ENCODE measurements at places on chromosomes 2 and 18.

DNA sequence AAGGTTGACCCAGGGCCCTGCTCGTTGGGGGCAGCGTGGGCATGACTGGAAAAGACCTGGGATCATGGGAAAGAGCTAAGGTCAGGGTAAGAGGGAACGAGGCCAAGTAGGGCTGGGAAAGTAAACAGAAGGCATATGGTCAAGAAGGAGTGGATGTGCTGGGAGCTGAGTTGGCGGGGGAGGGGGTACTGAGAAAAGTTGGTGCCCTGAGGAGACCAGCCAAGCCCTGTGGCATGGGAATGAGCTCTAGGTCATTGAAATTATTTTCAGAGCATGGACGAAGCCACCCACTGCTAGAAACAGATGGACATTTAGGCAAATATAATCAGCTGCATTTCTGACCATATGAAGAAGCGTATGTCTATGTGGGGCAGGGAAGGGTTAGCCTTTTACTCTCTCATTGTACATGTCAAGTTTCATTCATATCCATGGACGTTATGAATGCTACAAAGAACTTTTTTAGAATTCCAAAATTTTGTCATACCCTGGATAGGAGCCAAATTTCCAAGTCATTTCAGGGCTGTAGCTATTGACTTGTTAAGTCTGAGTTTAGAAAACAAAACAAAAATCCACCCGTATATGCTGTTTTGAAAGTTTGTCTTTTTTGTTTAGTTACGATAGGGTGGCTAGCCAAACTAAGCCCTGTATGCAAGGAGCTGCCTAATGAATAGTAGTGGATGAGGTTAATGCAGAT is 19.1 kb downstream of the MAPRE2 start:
- DNase-seq, result no peak

GRCh38 chr18:79530821-79531220 is 135.1 kb downstream of the NFATC1 start:
- DNase-seq, result peak; percentile 28

- DNase-seq, result no peak
Observed at GRCh38 chr2:1450915-1451314, 37.7 kb downstream of the TPO start.

- DNase-seq, result no peak
Observed at GRCh38 chr18:51821610-51822009, 518.4 kb upstream of the DCC start.

- no peak for DNase-seq
Observed at GRCh38 chr2:121649149-121649595, at the start of gene CLASP1. Gene CLASP1 (minus strand): TSS chr2:121649462. CDS start chr2:121605895, 43,567 bp downstream.

- DNase-seq, result no peak
Observed at GRCh38 chr18:5444847-5445246, 99.0 kb downstream of the EPB41L3 start.

GRCh38 chr2:180057706-180058412 is 50.8 kb upstream of the CWC22 start:
- DNase-seq, result no peak

- DNase-seq, result no peak
Observed at GRCh38 chr2:18180031-18180610, 301.7 kb downstream of the KCNS3 start.

GRCh38 chr2:235909358-235909757 is 258.8 kb downstream of the GBX2 start:
- no peak for DNase-seq

DNA sequence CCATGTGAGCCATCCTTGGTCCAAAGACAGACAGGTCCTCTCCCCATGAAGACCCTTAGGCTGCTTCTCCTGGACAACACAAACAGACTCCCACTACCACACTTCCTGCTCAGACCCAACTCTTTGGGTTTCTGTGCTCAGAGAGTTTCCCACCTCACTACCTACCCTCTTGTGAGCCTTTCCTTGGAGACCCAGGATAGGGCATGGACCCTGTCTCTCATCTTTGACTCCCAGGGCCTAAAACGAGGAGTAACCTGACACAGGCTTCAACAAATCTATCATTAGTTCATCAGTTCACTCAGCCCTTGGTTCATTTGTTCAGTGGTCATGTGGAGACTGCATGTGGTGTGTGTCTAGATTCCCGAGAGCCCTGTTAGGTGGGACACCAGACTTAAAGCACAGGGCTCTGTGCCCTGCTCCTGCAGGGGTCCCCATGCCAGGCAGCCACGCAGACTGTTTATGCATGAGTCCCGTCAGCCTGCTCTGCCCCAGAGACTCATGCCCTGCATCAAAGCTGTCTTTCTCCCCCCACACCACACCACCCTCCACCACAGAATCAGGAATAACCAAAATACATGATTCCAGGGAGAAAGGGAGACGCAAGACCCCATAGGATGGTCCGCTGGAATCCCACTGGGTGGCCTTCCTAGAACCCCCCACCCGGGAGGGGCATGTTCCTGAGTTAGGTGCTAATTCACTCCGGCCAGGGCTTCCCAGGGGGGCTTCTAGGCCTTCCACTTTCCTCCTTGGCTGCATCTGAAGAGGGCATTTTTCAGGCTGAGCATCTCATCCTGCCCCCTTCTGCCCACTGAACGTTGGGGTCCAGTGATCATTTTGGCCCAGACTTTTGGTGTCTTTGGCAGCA is 100.2 kb upstream of the TEX51 start:
- DNase-seq, result no peak

- no peak for DNase-seq
Observed at GRCh38 chr2:80001701-80002101, 302.9 kb downstream of the LRRTM1 start.

DNA sequence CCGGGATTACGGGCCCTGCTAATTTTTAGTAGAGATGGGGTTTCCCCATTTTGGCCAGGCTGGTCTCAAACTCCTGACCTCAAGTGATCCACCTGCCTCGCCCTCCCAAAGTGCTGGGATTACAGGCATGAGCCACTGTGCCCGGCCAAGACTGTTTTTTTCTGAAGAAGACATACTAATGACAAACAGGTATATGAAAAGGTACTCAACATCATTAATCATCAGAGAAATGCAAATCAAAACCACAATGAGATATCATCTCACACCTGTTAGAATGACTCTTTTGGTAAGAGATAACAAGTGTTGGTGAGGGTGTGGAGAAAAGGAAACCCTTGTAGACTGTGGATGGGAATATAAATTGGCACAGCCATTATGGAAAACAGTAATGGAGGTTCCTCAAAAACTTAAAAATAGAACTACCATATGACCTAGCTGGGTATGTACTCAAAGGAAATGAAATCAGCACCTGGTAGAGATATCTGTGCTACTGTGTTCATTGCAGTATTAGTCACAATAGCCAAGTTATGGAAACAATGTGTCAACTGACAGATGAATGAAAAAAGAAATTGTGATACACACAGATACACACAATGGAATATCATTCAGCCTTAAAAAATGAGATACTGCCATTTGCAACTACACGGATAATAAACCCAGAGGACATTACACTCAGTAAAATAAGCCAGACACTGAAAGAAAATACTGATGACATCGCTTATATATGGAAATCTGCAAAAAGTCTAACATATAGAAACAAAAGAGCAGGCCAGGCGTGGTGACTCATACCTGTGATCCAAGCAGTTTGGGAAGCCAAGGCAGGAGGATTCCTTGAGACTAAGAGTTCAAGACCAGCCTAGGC is 20.8 kb downstream of the SOS1 start:
- no peak for DNase-seq

GRCh38 chr18:42437001-42437400 is 482.0 kb downstream of the PIK3C3 start:
- no peak for DNase-seq

DNA sequence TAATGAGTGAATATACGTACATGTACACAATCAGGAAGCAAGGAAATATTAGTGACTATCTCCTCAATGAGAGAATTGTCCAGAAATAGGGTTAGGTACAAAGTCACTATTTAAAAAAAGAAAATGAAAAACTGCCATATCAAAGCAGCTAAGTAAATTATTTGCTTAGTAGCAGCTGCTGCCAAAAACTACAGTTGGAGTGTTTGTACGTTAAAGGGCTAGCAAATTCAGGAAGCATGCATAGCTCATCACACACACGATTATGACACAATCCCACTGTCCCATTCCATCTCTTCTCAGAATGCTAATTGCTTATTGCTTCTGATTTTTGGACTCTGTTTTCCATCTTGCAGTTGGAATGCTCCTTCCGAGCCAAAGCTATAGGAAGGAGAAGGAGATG is 2012.5 kb upstream of the LRRTM1 start:
- no peak for DNase-seq

- no peak for DNase-seq
Observed at GRCh38 chr18:42078711-42079110, 123.7 kb downstream of the PIK3C3 start.

DNA sequence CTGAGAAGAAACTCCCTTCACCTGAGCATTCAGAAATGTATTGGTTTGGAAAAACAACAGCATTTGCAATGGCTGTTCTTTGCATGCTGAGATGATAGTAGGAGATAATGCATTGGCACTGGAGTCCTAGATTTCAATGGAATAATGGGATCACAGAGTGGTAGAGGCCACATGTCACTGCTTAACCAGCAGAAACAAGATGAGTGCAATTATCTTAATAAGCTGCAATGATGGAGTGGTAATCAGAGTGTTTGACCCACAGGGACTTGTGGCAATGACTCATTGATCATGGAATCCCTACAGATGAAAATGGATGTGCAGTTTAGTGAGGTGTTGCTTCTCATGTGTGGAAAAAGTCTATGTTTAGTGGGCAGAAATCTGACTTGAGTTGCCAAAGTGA is 218.8 kb upstream of the ZEB2 start:
- DNase-seq, result no peak

DNA sequence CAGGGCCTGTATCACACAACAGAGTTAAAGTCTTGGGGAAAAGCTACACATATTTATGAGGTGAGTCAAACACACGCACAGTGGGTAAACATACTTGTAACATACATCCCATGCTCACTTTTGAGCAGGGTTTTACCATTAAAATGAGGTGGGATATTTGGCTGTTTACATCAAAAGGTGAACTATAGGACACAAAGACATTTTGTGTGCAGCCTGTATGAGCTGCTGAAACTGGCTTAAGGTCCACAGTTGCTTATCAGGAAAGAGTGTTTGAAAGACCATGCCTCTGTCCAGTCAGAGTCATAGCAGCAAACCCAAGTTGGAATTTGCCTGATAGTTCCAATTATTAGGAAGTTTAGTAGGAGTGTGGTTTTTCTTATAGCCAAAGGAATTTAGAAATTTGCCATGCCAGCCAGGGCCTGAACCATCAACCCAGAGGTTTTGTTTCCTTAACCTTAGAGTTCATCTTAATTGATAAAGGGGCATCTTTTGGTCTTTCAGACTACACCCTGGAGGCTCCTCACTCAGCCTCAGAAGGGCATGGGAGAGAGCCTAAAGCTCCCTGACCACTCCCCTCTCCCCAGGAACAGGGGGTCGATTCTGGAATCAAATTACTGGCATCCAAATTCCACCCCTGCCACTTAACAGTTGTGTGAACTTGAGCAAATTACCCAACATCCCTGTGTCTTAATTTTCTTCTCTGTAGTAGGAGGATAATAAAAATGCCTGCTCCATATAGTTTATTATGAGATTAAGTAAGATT is 29.9 kb upstream of the L3MBTL4 start:
- no peak for DNase-seq

DNA sequence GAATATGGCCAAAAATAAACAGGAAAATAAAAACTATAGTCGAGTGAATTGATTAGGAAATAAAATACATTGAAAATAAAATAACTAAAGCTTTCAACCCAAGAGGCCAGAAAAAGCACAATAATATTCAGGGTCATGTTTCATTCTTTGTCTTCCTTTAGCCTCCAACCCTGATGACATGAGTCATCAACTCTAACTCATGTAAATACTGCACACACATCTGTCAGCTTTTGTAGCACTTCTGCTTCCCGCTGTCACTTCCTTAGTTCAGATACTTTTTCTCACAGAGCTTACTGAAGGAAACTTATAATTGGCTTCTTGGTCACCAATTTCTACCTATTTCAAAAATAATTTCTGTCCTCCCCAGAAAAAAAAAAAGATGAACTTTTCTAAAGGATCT is 112.8 kb downstream of the UPP2 start:
- DNase-seq, result no peak

GRCh38 chr2:145090841-145091761 is 571.2 kb upstream of the ZEB2 start:
- no peak for DNase-seq

DNA sequence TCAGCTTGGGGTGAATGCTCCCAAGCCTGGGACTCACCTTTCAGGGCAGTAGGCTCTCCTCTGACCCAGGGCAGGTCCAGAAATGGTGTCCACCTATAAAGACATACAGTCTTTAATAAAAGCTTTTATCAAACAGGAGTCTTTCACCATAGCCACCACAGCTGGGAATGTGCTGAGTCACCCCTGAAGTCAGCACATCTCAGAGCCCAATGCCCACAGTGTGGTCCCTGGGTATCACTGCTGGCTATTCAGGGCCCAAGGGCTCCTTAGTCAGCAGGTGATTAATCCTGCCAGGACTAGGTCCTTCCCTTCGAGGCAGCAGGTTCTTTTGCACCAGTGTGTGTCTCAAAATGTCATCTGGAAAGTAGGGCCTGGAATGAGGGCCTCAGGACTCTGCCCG is 181.9 kb downstream of the MEMO1 start:
- DNase-seq, result no peak

DNA sequence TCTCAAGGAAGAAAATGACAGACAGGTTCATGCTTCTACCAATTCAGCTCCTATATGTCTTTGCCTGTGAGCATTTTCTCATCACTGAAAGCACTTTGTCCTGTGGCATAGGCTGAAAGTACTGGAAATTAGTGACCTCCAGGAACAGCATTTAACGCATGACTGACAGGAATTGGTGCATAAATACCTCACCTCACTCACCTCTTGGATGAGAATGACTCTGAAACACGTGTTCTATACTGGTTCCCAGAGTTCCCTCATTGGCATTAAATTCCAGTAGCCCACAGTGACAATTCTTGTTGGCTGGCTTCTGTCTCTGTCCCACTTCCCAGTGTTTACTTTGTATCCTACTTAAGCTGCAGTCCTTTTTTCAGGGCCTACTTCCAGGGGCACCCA is 83.4 kb upstream of the MAPRE2 start:
- no peak for DNase-seq

- DNase-seq, result no peak
Observed at GRCh38 chr2:215652388-215652787, 216.5 kb upstream of the FN1 start.

DNA sequence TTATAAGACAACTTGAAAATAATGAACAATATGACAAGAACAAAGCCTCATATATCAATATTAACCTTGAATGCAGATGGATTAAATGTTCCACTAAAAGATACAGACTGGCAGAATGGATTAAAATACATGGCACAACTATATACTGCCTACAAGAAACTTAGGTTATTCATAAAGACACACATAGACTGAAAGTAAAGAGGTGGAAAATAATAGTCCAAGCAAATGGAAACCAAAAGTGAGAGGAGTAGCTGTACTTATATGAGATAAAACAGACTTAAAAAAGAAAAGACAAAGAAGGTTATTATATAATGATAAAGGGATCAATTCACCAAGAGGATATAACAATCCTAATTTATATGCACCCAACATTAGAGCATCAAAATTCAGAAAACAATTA is 18.2 kb downstream of the LMAN1 start:
- no peak for DNase-seq

- DNase-seq, result no peak
Observed at GRCh38 chr18:60596928-60597327, 224.4 kb upstream of the MC4R start.
